ENCODE measurements at places on chromosomes 5 and 9.

DNA sequence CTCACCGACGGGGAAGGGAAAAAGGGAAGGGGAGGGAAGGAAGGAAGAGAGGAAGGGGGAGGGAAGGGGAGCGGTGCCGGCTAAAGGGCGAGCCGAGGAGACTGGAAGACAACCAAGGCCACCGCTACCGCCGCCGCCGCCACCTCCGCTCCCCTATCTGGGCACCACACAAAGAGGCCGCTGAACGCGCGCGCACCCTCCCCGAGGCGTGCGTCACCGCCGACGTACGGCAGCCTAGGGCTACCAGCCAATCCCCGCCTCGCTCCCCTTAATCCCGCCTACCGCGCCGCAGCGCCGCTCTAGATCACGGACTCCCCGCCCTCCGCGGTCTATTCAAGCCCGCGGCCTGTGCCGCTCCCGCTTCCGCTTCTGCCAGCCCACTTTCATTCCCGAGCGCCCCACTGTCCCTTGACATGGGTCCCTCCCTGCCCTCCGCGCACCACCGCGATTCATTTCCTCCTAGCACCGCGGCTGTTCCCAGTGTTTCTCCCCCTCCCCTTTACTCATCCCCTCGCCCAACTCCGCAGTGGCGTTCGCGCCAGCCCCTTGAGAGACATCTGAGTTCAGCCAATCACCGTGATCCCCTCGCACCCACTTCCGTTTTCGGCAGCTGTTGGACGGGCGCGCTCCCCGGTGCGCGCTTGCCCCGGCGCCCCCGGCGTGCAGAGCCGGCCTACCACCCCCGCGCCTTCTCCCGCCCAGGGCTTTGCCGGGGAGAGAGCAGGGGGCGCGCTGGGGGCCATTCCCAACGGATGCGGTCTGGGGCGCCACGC lies at the start of gene HNRNPA0:
TSS of gene HNRNPA0 (minus strand) at position 176 of the 773 bp plus-strand sequence. CDS start 297 bp downstream, outside the sequence.
- DNase-seq = peak; percentile 97

DNA sequence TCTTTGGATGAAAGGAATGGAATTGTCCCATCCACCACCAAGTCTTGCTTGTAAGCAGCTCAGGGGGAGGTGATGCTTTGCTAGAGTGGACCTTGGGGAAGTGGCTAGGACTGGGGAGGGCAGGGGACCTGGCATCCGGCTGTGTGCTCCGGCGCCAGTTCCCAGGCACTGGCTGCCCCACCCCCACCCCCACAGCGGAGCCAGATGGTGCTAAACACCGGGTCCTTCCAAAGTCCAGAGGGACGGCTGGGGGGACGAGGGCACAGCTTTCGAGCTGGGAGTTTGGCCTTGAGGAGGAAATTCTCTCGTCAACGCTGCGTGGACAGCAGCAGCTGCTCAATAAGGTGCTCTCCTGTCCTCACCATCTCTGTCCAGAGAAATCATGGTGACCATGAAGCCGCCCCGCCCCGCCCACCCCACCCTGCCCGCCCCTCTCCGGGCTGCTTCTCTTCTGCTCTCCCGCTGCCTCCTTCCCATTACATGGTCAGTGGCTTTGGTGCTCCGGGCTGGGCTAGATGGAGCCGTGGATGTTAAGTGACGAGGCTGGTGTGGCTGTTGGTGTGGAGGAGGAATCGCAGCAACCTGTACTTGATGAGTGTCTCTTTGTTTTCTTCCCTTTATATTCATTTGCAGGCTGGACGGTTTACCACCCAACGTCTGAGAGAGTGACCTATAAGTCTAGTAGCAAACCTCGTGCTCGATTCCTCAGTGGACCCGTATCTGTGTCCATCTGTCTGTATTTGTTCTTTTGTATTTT lies 115.7 kb downstream of the WNK2 start:
- no peak for DNase-seq

DNA sequence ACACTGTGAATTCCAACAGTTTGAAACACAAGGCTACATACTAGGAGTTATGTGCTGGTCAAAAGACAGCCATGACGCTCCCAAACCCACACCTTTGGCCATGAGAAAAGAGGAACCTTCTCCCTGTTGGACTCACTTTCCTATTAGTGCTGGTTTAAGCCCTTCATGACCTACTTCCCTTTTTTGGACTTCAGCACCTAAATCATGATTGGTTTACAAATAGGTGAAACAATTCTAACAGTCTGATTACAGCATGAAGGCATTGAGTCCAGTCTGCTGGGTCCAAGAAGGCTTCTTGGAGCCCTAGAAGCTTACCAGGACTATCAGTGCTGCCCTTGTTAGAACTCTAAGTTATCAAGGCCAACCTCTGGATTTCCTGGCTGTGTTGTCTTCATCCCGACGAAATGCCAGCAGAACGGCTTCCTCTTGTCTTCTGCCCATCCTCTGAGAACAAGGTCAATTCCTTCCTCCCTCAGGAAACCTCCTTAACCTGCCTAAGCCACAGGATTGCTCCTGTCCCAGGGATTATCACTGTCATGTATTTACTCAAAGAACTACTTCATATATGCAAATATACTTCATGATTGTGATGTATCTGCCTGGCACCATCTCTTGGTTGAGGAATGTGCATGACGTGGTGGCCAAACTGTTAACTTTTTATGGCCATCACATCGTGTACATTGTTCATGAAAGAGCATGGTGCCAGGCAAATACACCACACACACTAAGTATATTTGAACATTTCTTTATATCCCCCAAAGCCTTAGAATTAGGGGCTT lies 83.6 kb downstream of the ANKH start:
- DNase-seq = no peak

DNA sequence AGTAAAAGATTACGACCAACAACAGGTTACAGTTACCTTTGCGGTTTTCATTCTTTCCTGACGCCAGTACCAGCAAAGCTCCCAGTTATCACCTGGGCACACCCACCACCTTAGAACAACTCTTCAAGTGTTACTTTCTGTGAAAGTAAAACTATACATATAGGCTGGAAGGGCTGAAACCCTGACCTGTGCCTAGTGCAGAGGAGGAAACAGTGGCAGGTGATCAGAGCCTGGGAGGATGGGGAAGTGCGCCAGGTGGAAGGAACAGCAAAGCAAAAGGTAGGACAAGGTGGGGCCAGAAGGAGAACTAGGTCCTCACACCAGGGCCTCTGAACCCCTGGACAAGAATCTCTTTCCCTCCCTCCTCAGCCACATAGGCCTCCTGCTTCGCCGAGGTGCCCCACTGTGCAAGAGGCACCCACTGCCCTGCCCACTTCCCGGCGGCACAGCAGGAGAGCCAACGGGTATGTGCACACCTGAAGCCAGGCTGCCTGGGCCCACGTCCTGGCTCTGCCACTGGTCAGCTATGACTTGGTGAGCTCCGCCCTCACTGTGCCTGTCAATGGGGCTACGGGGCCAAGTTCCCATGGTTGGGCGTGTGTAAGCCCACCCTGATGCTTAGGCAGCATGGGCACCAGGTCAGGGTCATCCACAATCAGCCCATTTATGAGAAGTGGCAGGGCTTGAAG lies 26.9 kb downstream of the BICD2 start:
- DNase-seq = no peak

GRCh38 chr9:98944057-98944733 lies 488 bp downstream of the COL15A1 start:
- DNase-seq = no peak
